ENCODE measurements at places on chromosomes 5 and 9.

GRCh38 chr9:87674565-87675299 lies 51.2 kb upstream of the CTSL start:
- DNase-seq, result no peak

DNA sequence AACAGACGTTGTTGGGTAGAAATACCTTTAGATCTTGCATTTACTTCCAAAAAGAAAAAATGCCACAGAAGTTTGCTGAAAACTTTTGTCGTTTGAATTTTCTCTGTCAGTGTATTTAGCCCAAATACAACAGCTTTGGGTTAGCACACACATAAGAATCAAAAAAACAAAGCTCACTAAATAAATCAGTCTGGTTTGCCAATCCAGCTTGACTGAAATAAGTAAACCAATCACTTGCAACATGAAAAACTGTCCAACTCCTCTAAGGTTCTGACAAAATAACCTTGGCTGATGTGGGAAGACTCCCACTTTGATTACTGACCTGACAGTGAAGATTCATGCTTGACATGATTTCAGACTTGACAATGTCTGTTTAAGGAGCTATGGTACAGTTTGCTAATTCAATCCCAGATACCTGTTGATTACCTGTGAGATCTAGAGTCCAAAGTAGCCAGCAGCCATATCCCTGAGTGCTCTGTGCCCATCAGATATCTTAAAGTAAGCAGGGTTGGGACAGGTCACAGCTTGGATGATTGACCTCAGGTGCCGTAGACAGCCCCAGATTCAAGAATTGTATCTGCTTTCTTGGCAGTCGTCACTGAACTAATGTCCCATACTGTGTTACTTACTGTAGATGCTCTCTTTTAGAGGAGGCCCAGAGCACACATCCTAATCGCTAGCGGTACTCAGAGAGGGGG lies 727 bp downstream of the IGIP start:
- no peak for DNase-seq

- DNase-seq, result no peak
Observed at GRCh38 chr9:61666849-61667371, 477.1 kb downstream of the SPATA31A7 start.

- DNase-seq, result no peak
Observed at GRCh38 chr5:176901260-176902101, 2.3 kb upstream of the HK3 start.

DNA sequence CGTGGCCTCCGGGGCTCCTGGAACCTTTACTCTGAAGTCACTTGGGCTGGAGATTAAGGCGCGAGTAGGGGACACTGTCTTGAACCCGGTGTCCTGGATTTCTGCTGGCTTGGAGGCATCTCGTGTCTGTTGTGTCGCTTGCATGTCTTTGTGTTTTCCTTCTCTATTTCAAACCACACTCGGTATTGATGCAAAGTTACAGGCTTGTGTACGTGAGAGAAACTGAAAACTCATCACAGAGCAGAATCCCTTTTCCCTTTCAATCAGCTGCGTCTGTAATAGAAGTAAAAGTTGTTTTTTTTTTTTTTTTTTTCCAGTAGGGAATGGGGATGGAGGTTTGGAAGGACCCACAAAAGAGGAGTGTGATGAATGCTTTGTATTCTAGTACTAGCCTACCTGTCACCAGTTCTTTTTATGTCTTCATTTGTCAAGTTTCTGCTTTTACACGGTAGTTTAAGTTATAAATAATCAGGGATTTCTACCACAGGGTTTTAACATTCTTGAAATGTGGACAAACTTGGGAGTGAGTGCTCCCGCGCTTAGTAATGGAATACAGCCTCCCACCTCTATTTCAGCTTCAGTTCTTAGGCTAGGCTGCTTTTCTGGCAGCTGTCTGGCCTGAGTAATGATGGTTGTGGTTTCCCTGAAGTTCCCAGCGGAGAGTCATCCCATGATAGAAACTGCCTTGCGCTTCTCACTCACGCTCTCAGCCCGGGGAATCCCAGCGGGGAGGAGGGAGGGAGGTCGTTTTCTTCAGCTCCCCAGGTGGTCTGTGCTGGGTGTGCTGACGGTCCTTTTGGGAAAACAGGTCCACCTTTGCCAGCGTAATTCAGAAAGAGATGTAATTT lies 763 bp downstream of the TJP2 start:
- peak; percentile 8 for DNase-seq

DNA sequence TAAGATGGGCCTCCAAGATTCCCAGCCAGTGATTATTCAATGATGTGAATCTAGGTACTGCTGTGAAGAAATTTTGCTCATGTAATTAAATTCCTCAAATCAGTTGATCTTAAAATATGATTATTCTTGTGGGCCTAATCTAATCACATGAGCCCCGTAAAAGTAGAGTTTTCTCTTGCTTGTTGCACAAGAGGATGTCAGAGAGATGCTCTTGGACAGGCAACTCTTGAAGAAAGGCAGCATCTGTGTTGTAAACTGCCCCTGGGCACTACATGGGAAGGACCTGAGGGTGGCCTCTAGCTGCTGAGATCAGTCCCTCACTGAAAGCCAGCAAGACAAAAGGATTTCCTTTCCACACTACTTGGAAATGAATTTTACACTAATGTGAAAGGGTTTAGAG lies 132.9 kb downstream of the TRPM3 start:
- DNase-seq, result no peak

All from substantia nigra (tissue), 51 donors.